ENCODE measurements at places on chromosomes 4 and X.

GRCh38 chr4:88600176-88600838 is 8.0 kb downstream of the HERC3 start:
- DNase-seq, result no peak

DNA sequence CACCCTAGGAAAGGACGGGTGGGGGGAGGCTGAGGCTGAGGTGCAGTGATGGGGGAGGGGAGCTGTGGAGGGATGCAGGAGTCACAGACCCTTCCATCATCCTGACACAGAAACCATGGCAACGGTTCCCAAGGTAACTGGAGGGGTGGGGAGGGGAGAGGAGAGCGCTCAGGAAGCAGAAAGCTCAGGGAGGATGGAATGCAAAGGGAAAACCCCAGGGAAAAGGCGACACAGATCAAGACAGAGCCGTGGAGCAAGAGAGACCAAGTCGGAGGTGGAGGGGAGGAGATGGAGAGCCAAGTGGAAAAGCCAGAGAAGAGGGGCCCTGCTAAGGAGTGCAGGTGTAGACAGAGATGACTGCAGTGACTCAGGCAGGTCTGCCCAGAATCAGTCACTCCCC is 14.5 kb downstream of the L1CAM start:
- DNase-seq, result no peak

DNA sequence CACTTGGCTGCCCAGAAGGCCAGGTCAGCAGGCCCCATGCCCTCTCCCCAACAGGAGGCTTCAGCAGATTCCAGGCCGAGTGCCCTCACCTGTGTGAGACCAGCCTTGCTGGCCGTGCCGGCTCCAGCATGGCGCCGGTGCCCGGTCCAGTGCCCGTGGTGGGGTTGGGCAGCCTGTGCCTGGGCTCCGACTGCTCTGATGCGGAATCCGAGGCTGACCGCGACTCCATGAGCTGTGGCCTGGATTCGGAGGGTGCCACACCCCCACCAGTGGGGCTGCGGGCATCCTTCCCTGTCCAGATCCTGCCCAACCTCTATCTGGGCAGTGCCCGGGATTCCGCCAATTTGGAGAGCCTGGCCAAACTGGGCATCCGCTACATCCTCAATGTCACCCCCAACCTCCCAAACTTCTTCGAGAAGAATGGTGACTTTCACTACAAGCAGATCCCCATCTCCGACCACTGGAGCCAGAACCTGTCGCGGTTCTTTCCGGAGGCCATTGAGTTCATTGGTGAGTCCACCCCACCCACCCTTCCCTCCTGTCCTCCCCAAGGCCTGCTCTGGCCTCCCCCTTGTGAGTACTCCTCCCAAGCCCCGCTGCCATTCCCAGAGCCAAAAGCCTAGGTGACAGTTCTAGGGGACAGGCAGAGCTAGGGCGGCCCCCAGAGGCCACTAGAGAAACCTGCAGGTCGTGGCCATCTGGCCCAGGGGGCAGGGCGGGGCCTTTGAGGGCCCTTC is 2.3 kb downstream of the DUSP9 start:
- DNase-seq, result peak; percentile 16

- DNase-seq, result no peak
These were observed 32.8 kb upstream of the MAML3 start for GRCh38 chr4:140186651-140187315.

GRCh38 chr4:16467061-16467460 is 240.8 kb upstream of the TAPT1 start:
- no peak for DNase-seq

- no peak for DNase-seq
These were observed 38.7 kb upstream of the DCLK2 start for GRCh38 chr4:150039274-150040127.

- DNase-seq, result no peak
These were observed 15.9 kb downstream of the MMAA start for GRCh38 chr4:145635117-145635516.

GRCh38 chrX:9676738-9677097 is 88.9 kb downstream of the GPR143 start:
- DNase-seq, result no peak

DNA sequence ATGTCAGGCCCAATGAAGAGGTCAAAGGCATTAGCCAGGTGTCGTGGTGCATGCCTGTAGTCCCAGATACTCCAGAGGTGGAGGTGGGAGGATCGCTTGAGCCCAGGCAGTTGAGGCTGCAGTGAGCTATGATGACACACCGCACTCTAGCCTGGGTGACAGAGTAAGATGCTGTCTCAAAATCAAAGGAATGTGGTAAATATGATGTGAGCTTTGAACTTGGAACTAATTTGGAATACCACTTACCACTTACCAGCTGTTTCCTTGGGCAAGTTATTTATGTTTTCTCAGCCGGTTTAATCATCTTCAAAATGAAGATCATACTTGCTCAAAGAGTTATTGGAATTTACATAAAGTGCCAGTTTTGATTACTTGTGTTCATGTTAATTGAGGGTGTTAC is 23.8 kb upstream of the SEPSECS start:
- DNase-seq, result no peak

DNA sequence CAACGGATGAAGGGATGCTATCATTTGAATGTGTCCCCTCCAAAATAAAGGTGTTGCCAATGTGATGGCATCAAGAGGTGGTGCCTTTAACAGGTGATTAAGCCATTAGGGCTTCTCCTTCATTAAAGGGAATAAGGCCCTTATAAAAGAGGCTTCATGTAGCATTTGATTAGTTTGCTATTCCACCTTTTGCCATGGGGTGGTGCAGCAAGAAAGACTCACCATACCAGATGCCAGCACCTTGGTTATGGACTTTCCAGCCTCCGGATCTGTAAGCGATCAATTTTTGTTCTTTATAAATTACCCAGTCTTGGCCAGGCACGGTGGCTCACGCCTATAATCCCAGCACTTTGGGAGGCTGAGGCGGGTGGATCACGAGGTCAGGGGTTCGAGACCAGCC is 7.9 kb upstream of the SLC25A43 start:
- DNase-seq, result no peak

- DNase-seq, result no peak
These were observed 17.7 kb downstream of the COL4A6 start for GRCh38 chrX:108420481-108420880.

DNA sequence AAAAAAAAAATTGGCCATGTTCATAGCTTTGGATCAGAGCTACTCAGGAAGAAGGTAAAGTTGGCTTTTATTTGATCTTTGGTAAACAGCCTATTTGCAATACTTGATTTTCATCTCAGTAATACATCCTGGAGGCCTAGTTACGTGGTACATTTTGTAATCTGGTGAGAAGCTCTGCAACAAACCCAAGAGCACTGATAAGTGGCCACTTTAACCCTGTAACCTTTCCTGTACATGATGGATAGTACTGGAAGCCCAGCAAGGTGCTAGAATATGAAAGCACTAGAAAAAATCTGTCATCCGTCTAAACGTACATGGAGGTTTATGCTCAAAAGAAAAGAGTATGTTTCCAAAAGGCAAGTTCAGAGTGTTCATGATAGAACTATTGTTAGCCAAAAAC is 88.3 kb upstream of the BMP2K start:
- DNase-seq, result no peak

- DNase-seq, result no peak
These were observed 134.4 kb upstream of the CPEB2 start for GRCh38 chr4:14867847-14868246.

DNA sequence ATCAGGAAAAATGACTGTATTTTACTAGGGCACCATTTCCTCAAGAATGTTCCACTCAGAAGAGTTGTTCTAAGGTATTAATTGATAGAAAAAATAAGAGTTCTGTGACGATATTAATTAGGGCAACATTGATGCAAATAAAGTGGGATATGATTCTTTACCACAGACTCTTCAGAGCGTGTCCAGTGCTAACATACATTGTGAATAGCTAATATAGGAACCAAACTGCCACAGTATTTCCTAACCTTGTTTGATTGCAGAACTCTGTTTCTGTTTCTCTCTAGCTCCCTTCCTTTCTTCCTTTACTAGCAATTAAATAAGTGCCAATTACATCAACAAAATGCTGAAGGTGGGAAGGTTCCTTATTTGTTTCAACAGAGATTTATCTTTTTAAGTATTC is 154.1 kb upstream of the CPEB2 start:
- no peak for DNase-seq

DNA sequence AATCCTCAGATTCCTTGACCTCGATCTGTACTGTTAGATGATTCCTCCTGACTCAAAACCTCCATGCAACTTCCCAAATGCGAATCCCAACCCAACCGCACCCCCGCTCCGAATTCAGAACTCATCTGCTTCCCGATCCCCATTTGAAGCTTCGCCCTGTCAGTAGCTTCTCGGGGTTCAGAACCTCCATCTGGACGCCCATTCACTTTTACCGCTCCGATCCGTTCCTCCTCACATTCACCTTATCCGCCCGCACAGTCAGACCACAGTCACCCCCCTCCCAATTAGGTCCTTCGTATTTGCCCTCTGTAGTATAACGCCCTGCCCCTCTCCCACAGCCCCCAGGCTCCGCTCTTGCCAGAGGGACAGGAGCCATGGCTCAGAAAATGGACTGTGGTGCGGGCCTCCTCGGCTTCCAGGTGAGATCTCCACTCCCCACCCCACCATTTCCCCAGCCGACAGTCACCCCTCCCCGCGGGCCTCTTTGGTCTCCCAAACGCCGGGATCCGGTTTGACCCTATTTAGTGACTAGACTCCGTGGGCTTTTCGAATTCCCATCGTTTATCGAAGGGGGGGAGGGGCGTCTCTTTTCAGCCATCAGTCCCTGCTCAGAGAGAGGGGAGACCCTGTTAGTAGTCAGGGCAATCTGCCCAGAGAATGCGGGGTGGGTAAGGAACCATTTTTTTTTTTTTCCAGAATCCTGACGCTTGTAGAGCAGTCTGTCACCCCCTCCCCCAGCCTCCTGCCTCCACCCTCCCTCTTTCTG is 691 bp downstream of the MAGED1 start:
- DNase-seq, result no peak

DNA sequence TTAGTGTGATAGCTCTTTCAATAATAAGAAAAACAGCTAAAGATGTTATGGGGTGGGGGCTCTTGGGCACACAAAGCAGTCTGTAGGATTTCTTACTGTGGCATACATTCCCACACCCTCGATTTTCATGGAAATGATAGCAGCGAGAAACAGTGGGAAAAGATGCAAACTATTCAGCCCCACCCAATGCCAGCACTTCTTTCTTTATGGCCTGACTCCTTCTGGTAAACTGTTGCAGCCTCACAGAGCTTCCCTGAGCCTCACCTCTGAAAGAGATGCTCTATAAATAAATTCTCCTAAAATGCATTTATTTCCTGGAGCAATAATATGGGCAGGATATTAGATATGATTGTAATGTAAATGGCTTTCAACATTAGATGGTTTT is 910 bp downstream of the ANK2 start:
- no peak for DNase-seq

DNA sequence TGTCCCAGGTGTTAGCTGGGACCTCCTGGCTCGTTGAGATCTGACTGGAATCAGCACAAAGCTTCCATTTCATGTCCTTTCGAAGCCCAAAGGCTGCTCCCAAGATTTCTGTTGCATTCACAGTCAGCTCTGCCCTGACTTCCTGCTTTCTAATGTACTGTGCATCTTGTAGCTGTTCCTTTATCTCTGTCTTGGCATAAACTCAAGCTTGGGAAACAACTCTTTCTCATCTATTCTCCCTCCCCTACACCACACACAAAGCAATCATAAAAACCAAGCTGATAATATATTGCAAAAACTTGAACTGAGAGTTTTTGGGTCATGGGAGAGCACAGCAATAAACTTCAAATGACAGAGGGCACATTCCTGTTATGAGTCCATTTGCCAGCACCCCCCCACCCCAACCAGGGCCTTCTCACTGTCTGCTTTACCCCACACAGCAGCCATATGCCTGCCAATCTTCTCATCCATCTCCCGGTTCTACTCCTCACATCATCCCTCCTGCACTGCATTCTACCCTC is 76.3 kb downstream of the SYNPO2 start:
- DNase-seq, result no peak

DNA sequence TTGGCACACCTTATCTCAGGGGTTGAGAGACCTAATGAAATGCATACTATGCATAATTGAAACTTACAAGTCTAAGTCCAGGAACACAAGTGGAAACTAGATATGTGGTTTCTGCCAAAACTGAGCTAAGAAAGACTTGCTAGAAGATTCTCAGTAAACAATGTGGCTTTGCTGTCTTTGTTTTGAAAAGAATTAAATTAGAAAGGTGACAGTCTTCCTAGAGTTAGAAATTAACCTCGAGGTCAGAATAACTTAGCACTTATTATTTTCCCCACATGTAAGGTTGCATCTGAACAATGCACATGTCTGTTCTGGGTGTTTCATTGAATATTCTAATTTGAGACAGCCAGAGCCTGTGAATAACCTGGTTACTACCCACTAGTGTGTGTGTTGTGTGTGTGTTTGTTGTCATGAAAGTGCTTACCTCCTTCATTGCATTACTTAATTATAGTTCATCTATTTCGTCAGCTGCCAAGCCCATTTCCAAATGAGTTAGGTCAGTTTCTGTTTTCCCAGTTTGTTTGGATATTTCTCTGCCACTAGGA is 1.5 kb downstream of the EREG start:
- no peak for DNase-seq

- no peak for DNase-seq
These were observed 137.9 kb downstream of the APBB2 start for GRCh38 chr4:41076481-41076880.

DNA sequence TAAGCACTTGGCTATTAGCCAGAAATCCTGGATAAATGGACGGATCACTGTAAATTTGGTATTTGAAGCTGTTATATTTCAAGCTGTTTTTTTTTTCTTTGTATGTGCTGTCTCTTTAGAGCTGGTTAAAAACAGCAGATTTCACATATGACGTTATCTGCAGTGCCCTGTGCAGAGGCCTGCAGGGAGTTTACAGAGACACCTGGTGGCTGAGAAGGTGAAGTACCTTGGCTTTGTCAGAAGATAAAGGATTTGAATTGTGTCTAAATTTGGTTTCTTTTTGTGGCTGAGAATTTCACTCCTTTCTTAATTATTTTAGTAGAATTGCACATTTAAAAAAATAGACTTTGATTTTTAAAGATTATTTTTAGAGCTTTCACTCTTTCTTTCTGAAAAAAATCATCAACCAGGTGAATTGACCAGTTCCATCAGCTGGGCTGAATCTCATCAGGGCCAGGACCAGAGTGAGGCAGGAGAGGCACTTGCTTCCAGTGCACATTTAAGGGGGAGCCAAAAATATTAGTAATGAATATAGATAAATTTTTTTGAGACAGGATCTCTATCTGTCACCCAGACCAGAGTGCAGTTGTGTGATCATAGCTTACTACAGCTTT is 9.6 kb upstream of the CHRNA9 start:
- DNase-seq, result peak; percentile 63

- no peak for DNase-seq
These were observed 640.3 kb downstream of the TRIML1 start for GRCh38 chr4:188779581-188779980.

GRCh38 chr4:46081674-46082073 is 42.2 kb downstream of the GABRG1 start:
- DNase-seq, result no peak

GRCh38 chr4:58301376-58301999 is 1191.3 kb upstream of the IGFBP7 start:
- no peak for DNase-seq

- no peak for DNase-seq
These were observed 167.5 kb downstream of the ADGRA3 start for GRCh38 chr4:22348410-22348809.

- DNase-seq, result no peak
These were observed 136.6 kb downstream of the STAG2 start for GRCh38 chrX:124098089-124098488.
